Stimulated activated CD4-positive, alpha-beta T cell treated with anti-CD3 and anti-CD28 coated beads, TNF-alpha, amount 100 ng/mL, for 4 hours (primary cell): ENCODE measurements at places on chromosomes 5 and 9.

DNA sequence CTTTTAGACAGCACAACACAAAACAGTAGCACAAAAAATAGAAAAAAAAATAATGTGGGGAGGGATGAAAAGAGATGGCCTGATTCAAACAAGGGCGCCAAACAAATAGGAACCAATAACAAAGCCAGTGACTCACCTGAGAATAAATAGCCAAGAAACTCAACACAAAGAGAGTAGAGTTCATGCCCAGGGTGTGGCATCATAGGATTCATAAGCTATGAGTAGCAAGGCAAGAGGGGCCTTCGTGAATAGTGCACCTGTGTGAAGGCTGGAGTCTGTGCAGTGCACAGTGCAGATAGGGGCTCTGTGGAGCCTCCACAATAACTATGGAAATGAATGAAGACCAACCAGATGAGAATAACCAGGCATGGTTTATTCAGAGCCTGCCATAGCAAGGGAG lies 541.7 kb downstream of the SPOCK1 start:
- DNase-seq: no peak

- no peak for DNase-seq
Measured at GRCh38 chr9:128149951-128150593, 819 bp downstream of the LCN2 start.

DNA sequence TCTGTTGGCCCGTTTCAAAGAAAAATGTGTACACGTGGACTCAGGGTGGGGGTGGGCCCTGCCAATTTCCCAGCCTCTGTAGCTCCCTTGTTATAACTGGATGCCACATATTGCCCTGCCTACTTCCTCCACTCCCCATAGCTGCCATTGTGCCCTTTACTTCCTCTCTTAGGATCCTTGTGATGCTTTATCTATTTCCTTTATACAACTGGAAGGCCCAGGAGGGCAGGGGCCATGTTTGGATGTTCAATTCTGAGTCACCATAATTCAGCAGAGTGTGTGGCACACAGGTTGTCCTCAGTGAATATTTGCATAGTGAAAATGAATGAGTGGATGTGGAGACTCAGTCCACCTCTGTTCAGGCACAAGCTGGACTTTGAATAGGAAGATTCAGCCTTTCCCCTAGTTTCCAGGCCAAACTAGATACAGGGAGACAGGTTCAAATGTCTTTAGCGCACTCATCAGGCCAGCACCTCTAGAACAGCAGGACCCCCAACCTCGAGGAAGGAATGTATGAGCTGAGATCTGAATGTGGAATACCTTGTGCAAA lies 10.6 kb upstream of the FEM1C start:
- DNase-seq: no peak

DNA sequence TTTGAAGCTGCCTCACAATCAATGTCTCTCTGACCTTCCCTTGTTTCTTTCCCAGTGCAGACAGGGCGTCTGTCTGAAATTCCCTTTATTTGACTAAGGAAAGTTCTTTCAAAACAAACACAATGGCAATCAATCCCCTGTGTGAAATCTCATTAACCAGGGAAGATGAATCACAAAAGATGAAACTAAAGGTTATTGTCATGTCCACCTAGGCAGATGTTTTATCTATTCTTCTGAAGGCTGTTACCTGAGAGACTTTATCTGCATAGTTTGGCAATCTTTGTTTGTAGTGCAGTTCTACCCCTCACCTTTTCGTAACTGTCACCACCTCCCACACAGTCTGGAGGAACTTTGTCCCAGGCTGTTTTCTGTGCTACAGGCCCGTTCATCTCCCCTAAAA lies 217.5 kb upstream of the RIOK2 start:
- no peak for DNase-seq

DNA sequence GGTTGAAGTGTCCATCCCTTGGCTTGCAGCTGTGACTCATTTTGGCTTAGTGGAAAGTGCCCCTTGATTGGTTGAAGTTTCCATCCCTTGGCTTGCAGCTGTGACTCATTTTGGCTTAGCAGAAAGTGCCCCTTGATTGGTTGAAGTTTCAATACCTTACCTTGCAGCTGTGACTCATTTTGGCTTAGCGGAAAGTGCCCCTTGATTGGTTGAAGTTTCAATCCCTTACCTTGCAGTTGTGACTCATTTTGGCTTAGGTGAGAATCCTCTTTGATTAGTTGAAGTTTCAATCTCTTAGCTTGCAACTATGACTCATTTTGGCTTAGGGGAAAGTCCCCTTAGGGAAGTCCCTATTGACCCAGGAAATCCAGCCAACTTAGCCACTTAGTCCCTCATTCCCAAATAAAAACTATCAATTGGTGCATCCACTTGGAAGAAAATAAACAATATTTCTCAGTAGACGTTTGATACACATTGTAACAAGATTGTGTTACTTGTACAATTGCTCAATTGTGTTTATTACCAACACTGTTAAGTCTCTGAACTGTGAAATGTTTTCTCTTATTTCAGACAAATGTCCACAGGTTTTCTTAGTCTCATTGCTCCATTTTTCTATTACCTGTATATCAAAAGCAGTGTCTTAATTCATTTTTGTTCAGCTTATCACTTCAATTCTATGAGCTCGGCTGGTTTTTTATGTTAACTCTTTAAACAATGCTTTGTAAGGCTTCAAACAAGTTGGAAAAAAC lies 2308.8 kb upstream of the ACO1 start:
- no peak for DNase-seq

DNA sequence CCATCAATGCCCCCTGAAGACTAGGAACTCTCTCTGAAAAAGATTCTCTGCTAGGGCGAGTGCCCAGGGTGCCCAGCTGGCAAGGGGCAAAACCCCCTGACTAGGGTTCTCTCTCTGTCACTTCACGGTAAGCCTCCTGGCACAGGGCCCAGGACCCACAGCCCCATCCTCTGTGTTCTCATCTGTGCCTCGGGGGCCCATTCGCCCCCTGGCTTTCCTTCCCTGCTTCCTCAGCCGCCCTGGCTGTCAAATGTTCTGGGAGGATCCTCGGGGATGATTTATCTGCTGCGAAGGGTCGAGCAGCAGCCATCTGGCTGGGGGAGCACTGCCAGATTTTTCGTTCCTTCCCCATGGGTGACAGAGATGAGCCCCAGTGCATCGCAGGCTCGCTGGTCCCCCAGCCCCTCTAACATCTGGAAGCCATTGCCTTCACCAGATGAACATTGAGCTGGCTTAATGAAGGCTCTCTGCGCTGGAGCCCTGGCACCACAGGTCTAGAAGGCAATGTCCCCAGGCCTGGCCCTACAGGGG lies 24.2 kb downstream of the HMCN2 start:
- DNase-seq: no peak

GRCh38 chr5:14685757-14686156 lies 21.2 kb downstream of the OTULIN start:
- no peak for DNase-seq

DNA sequence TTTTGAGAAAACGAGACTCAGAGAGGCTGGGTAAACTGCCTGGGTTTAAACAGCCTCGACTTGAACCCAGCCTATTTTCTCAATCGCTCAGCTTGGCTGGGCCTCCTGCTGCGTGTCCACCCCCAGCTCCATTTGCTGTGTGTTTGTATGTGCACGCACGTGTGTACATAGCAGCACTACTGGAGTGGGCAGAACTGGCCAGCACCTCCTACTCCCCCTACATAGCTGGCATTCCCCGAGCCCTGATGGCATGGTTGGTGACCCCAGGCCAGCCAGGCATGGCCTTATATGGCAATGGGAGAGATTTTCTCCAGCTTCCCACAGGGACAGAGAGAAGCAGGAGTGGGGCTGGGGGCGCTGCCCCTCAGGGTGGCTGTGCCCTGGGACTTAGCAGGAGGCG lies 4.1 kb downstream of the AIF1L start:
- no peak for DNase-seq

DNA sequence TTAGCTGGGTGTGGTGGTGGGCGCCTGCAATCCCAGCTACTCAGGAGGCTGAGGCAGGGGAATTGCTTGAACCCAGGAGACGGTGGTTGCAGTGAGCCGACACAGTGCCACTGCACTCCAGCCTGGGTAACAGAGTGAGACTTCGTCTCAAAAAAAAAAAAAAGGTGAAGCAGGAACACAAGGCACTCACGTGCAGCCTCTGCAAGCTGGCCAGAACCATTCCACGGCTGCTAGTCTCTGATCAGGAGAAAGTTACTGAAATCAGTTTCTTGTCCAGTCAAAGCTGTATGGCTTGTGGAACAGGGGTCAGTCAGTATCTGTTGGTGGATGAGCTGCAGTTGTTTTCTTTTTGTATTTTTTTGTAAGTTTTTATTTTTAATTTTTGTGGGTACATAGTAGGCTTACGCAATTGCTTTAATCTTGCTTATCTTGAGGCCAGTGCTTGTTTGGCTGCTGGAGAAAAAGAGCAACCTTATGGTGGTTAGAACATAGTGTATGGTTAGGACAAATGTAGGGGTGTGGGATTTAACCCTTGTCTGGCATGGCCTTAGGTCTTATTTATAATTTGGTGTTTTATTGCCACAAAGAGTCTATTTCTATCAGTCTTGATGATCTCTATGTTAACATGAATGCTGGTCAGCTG lies 32.7 kb upstream of the GTF2H2C start:
- DNase-seq: no peak

- no peak for DNase-seq
Measured at GRCh38 chr5:164680216-164680615, 1174.8 kb downstream of the MAT2B start.

DNA sequence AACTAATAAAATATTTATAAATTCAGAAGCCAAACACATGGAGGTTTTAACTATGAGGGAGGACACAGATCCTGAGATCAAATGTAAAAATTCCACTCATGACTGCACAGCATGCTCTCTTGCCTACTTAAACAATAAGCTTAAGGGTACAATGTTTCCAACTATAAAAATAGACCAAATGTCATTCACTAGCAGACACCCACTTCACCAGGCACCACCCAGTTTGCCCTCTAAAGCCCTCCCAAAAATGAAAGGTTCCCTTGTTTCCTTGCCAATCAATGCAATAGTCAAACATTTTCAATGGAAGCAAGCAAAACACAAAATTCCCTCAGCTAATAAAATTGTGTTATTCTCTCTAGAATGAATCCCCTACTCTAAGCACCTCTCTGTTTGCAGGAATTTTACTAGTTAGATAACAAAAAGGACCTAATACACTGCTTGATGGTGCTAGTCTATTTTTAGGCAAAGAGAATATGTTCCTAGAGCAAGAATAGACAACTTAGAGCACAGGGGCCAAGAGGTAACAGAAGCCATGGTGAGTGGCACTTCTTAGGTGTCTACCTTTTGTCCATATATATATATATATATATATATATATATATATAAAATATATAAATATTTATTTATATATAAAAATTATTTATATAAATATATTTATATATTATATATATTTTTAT lies 135.3 kb downstream of the HOMER1 start:
- no peak for DNase-seq

DNA sequence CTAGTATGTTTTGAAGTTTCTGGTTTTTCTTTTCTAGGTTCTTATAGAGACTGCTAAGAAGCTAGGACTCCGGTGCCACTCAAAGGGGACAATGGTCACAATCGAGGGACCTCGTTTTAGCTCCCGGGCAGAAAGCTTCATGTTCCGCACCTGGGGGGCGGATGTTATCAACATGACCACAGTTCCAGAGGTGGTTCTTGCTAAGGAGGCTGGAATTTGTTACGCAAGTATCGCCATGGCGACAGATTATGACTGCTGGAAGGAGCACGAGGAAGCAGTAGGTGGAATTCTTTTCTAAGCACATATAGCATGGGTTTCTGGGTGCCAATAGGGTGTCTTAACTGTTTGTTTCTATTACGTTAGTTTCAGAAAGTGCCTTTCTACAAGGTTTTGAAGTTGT lies 52.2 kb downstream of the MTAP start:
- no peak for DNase-seq

- no peak for DNase-seq
Measured at GRCh38 chr5:167853421-167853820, 438.0 kb upstream of the WWC1 start.

GRCh38 chr5:4740156-4740555 lies 400.0 kb upstream of the ADAMTS16 start:
- DNase-seq: no peak

DNA sequence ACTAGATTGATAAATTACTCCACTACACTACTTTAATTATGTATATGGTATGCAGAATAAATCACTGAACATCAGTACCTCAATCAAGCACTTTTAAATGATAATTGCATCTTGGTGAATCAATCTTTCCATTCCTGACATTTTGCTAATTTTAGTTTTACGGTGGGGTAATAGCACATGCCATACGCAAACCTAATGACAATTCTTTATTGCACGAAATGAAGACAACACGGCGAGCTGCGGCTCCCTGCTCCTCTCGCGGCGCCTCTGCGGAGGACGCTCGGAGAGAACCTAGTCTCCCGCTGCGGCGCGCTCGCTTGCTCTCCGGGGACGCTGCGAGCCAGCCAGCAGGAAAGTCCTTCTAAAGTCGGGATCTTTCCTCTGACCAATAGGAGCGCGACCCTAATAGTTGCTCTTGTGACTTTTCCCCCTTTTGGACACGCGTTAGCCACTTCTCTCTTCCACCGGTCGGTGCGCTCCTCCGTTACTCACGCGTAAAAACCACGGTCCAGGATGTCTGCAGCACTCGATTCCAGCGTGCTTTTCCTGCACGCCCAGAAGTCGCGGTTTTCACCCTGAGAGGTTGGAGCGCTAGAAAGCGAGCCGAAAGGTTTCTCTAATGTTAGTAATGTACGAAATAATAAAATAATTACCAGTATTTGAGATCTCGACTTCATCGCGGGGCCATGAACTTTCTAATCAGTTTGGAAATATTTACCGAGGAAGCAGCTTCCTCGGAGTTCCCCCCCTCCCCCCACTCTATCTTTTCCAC lies 1.0 kb upstream of the MEF2C start:
- no peak for DNase-seq

DNA sequence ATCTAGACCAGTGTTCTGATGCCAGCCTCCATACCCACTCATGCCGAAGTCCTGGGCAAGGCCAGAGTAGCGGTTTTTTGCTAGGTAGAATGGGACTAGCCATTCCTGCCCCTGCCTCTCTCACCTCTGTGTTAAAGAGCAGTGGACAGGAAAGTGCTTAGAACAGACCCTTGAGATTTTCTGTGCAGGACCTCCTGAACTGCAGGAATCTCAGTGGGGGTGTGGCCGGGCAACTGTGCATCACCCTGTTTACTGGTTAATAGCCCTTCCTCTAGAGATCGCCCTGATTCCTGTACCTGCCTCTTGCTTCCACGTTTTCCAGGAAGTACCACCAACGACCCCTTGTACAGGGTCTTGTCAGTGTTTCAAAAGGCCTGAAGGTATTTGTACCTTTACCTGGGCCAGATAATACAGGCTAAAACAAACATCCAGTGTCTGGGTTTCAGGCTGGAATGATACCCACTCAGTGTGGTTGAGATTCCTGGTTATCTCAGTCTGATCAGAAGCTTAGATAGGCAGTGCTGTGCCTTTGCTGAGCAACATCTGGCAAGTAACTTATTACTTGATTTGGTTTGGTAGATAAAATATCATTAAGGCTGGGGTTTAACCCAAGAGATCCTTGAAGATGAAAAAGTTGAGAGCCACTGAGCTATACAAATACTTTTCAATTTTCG lies 65.9 kb downstream of the RGS3 start:
- no peak for DNase-seq

- DNase-seq: no peak
Measured at GRCh38 chr5:175032741-175033151, 308.4 kb downstream of the MSX2 start.
